ENCODE measurements at places on chromosomes 16 and 17.

- DNase-seq, result no peak
- no peaks in the 10 kb centered on the region for H3K36me3 ChIP-seq
- peaks cover 58% of the 10 kb centered on the region for H3K4me1 ChIP-seq
- H3K4me3 ChIP-seq, result peak overlapping the region; percentile 80
- no peaks in the 10 kb centered on the region for H3K27me3 ChIP-seq
Observed at GRCh38 chr16:8962393-8963009, 1.2 kb downstream of the USP7 start.

DNA sequence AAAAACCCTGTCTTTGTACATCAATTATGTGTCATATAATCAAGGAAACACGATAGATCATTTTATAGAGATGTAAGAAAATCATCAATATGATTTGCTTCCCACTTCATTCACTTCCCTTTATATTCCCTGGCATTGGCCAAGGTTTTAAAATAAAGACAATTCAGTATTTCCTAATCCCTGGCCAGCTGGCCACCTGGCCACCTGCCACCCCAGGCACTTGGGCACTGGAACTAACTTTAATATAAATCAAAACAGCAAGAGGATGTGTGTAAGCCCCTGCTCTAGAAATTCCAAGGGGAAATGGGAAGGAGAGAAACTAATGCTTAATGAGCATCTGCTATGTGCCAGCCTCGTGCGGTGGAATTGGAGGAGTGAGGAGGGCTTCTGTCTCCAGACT, 58.6 kb upstream of the TOB1 start:
- no peak overlapping the region for H3K27ac ChIP-seq
- DNase-seq, result no peak
- H3K4me3 ChIP-seq, result no peak overlapping the region
- H3K27me3 ChIP-seq, result no peaks in the 10 kb centered on the region

DNA sequence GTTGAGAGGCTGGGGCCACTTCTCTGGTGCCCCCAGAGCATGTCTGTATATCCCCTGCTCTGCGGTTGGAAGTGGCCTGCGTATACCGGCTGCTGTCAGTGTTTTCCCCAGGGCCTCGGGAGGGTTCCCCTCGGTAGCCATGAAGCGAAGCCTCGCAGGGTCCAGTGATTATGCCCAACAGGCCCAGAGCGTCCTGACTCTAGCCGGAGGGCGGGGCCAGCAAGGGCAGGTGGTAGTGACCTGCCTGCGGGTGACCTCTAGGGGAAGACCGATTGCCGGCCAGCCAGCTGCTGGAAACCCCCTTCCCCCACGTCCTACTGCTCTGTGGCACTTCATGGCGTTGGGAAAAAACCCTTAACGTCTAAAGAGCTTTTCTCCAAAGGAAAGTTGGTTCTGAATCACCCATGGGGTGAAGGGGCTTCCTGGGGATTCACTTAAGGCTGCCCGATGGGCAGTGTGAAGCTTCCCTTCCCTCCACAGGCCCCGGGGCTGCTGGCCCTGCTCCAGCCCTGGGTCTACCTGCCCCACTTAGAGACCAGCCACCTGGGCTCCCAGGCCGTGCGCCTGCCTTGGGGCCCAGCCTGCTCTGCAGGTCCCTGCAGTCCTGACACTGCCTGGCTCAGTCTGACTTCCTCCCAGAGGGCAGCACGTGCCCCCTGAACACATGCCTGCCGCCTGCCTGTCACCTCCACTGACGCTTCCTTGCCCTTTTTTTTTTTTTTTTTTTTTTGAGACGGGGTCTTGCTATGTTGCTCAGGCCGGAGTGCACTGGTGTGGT, 72.8 kb downstream of the SOCS1 start:
- no peak overlapping the region for H3K4me3 ChIP-seq
- peaks cover 23% of the 10 kb centered on the region for H3K4me1 ChIP-seq
- no peak for DNase-seq
- H3K27ac ChIP-seq, result no peak overlapping the region

DNA sequence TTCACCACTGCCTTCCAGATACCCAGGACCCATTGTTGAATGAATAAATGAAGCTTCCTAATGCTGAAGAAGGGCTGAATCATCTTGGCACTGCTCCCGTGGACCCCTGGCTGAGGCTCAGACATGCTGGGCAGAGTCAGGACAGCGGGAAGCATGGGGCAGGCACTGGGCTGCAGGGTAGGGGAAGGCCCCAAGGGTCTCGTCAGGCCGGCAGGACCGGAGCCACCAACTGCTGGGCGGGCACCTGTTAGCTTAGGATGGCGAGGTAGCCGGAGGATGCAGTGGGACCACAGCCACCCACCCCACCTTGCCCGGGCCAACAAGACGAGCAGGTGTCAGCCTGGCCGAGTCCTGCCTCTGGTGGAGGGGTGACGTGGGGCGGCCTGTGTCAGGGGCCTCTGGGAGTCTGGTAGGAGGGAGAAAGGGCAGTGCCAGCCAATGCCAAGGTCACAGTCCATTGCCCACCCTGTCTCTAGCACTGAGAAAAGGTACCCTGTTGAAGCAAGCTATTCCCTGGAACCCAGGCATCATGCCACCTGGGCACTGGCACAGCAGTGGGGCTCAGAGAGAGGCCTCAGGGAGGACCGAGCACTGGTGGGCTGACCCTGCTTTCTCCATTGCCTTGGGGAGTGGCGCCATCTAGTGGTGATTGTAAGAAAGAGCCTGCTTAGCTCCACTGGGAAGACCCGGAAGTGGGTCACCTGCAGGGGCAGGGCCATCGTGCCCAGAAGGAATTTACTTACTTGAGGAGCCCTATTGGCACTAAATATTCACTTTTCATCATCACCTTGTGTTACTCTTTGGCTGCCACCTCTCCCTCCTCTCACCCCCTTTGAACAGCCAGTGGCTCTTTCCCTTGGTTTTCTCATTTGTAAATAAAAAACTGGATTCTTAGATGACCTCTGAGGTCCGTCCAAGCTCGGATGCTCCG, 3.0 kb upstream of the DLX3 start:
- H3K27me3 ChIP-seq, result no peaks in the 10 kb centered on the region
- H3K36me3 ChIP-seq, result no peaks in the 10 kb centered on the region
- no peak for DNase-seq
- H3K27ac ChIP-seq, result no peak overlapping the region

DNA sequence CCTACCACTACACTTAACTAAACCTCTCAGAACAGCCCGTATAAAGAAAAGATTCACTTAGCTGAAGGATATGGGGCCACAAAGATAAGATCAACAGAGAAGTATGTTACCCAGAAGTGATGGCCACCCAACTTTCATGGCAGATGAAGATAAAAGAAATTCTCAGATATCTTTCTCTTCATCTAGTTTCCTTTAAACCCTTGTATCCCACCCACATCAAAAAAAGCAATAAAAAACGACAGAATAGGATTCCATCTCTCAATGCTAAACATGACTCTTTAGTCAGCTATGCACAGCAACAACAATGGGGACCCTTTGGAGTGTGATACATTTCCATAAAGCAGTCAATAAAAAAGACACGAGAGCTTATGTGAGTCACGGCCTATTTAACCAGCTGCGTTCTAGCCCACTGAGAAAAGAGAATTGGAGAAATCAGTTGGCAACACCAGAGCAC, 86.6 kb downstream of the SNX11 start:
- H3K36me3 ChIP-seq, result no peaks in the 10 kb centered on the region
- H3K4me3 ChIP-seq, result no peak overlapping the region
- no peak for DNase-seq
- H3K4me1 ChIP-seq, result no peaks in the 10 kb centered on the region
- no peak overlapping the region for H3K27ac ChIP-seq

DNA sequence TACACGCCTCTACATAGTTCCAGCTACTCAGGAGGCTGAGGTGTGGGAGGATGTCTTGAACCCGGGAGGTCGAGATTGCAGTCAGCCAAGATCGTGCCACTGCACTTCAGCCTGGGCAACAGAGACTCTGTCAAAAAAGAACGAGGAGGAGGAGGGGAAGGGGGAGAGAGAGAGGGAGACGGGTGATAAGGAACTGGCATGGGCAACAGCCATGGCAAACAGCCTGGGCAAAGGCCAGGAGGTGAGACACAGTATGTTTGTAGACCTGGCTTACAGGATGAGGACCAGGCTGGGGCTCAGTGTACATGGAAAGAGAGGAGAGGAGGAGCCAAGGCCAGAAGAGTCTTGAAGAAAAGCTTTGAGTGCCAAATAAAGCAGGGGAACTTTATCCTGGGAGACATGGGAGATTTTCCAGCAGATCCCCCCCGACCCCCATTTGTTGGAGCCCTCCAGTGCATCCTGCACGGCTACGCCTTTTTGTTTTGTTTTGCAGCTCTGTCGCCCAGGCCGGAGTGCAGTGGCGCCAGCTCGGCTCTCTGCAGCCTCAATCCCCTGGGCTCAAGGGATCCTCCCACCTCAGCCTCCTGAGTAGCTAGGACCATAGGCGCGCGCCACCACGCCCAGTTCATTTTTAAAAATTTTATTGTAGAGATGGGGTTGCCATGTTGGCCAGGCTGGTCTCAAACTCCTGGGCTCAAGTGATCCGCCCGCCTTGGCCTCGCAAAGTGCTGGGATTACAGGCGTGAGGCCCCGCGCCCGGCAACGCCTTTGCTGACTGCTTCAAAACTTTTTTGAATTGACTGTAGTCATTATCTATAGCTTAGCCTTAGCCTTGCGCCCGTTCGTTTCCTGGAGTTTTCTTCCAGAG, 1.3 kb upstream of the ALKBH5 start:
- H3K36me3 ChIP-seq, result no peaks in the 10 kb centered on the region
- no peak for DNase-seq
- peaks cover 45% of the 10 kb centered on the region for H3K4me1 ChIP-seq
- H3K4me3 ChIP-seq, result peak overlapping the region; percentile 92
- no peaks in the 10 kb centered on the region for H3K27me3 ChIP-seq

- H3K4me3 ChIP-seq, result no peak overlapping the region
- H3K27me3 ChIP-seq, result no peaks in the 10 kb centered on the region
- H3K4me1 ChIP-seq, result no peaks in the 10 kb centered on the region
- no peak for DNase-seq
- no peak overlapping the region for H3K27ac ChIP-seq
Observed at GRCh38 chr16:82203198-82203597, 33.2 kb upstream of the MPHOSPH6 start.

- peak overlapping the region; percentile 91 for H3K4me3 ChIP-seq
- DNase-seq, result no peak
- H3K27ac ChIP-seq, result peak overlapping the region; percentile 90
- no peaks in the 10 kb centered on the region for H3K27me3 ChIP-seq
Observed at GRCh38 chr16:47460359-47460710, 528 bp downstream of the ITFG1 start.

- DNase-seq, result no peak
- no peaks in the 10 kb centered on the region for H3K36me3 ChIP-seq
- no peak overlapping the region for H3K27ac ChIP-seq
- no peaks in the 10 kb centered on the region for H3K27me3 ChIP-seq
- no peak overlapping the region for H3K4me3 ChIP-seq
Observed at GRCh38 chr16:77459534-77460254, 24.9 kb upstream of the ADAMTS18 start.

- peak overlapping the region; percentile 12 for H3K27ac ChIP-seq
- no peaks in the 10 kb centered on the region for H3K4me1 ChIP-seq
Observed at GRCh38 chr17:44865231-44865660, 17.6 kb downstream of the HIGD1B start.
